ENCODE measurements at places on chromosomes 5 and 9.

DNA sequence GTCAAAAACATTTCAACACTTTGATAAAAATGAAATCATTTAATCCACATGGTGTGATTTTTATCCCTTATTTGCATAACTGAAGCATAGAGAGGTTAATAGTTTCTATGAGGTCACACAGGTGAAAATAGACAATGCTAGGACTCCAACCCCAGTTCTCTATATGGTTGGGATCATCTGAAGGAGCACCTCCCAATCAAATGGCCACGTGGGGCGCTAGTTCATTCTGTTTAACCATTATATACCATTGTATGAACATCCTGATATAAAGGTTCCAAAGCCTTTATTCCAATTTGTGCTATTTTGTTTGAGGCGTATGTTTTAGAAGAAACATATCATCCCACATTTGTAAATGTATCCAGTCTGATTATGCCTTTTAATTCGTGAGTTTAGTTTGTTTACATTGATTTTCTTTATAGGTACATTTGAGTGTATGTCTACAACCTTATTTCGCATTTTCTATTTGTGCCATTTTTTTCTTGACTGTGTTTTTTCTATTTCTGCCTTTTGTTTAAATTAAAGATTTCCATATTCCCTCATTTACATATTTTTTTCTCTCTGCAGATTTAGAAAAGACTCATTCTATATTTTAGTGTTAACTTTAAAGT is 1092.0 kb downstream of the MAT2B start:
- DNase-seq: no peak

DNA sequence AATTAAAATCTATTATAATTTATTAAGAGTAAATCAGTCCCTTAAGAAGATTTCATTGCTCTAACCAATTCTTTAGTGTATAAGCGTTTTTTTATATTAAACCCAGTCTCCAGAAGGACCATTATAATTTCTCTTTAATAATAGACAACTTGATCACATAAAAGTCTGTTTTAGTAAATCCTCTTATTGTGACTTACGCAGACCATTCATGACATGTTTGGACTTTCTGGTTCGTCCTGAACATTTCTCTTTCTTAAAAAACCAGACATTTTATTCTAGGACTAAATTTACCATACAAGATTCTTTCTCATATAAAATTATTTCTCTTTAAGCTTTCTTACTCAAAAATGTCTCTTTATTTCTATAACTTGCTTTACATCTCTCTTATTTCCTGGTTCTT is 196.2 kb upstream of the RAI14 start:
- DNase-seq: no peak

GRCh38 chr5:123220621-123221146 is 131.6 kb downstream of the PRDM6 start:
- no peak for DNase-seq

DNA sequence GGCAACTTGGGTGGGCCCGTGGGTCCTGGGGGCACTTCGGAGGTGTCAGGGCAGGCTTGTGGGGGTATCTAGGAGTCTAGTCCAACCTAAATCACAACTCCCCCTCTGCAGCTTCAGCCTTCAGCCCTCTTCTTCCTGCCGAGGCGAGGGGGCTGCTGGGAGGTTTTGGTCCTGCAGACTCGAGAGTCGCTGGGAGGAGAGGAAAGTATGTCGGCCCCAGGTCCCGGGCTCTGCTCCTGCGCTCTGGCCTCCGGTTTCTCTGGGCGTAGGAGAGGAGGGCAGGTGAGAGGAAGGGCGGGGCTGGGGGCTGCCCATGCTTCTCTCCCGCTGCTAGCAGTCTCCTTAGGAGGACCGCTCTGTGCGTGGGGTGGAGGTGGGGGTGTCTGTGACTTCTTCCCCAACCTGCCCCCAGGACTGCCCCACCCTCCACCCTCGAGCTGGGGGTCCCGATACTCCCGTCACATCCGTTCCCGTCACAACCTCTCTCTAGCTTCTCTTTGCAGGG is 139.8 kb upstream of the COL5A1 start:
- no peak for DNase-seq

- no peak for DNase-seq
Observed at GRCh38 chr5:2324788-2325187, 426.7 kb downstream of the IRX2 start.

GRCh38 chr9:87874304-87874623 is 8.4 kb upstream of the SPATA31E1 start:
- DNase-seq: no peak

- DNase-seq: no peak
Observed at GRCh38 chr9:124259158-124259808, 1.5 kb downstream of the NEK6 start.

DNA sequence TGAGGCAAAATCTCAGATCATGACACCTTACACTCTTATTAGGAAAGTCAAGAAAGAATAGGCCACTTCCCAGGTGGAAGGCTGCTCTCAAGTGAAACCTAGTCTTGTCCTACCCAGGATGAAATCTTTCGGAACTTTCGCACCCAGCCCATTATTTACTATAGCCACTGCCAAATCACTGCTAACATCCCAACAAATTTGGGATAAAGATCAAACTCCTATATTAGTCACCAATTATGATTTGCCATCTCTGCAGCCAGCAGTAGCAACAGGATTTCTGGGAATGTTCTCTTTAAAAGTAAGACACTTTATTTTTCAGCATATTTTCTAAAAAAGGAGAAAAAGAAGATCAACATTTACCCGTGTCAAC is 224.6 kb downstream of the GAS1 start:
- no peak for DNase-seq
